ENCODE measurements at places on chromosomes 2 and 18.

DNA sequence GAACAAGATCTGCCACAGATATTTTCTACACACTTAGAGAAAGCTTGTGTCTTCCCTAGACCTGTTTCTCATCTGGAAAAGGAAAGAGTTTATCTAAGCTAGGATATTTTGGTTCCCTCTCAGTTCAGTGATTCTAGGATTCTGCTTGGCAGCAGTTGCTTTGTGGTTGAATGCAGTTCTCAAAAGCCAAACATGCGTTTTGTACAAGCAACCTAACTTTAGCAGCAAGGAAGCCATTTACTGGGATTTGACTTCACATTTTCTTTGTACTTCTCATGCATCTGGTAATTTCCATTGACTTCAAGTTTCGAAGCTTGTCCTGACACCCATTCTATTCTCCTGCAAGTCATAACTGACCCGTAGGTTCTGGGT lies 33.3 kb downstream of the VSNL1 start:
- no peak for DNase-seq

DNA sequence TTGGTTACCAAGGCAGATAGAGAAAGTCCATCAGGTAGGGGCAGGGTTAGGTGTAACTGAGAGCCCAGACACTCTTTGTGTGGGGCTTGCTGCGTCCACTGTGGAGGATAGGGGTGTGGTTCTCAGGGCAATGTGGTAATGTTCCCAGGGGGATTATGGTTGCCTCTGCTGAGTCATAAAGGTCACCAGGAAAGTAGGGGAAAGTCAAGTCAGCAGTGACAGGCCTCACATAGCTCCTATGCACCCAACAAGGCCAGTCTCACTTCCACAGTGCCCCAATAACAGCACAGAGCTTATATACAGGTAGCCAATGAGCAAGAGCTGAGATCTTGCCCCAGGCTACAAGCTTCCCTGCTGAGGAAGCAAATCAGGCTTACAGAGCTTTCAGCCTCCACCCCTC lies 1438.0 kb upstream of the ZEB2 start:
- DNase-seq, result no peak

DNA sequence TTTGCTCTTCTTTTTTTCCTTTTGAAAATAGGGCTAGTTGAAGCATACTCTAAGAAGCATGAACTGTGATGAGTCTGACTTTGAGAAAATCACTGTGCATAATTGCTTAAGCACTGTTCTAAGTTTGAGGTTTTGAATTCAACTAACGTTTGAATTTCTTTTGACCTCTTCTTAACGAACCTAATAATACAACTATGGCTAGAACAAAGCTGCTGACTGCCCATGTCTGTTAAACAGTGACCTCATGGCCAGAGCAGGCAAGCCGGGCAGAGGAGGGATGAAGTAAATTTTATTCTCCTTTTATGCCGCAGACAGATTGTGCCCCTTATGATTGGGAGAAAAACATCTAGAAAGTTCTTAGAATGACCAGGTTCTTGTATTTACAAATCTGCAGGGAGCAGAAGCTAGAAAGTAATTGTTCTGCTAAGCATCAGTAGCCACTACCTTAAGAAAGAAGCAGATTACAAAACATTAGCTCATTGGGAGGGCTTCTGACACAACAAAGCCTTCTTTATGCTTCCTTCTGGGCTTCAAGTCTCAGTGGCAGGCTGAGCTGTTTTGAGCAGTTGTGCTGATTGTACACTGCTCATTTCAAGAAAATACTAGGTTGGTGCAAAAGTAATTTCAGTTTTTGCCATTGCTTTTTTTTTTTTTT lies 97.8 kb upstream of the RASGRP3 start:
- no peak for DNase-seq

GRCh38 chr2:187002242-187002641 lies 153.3 kb upstream of the ZSWIM2 start:
- no peak for DNase-seq

DNA sequence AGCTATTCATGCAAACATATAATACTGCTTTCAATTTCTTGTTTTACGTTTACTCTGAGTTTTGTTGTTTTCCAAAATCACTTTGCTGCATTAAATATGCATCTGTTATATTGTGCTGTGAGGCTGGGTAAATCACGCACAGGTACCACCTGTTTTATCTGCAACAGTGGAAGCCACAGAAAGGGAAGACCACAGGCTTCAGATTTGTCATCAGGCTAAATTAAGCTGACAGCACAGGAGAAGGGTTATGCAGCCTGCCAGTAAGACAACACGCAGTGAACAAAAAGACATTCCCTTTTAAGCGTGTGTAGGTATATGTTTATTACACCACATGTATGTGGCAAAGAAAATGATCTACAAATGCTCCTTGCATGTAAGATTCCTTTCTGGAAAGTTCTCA lies 38.2 kb downstream of the ZNF516 start:
- no peak for DNase-seq

DNA sequence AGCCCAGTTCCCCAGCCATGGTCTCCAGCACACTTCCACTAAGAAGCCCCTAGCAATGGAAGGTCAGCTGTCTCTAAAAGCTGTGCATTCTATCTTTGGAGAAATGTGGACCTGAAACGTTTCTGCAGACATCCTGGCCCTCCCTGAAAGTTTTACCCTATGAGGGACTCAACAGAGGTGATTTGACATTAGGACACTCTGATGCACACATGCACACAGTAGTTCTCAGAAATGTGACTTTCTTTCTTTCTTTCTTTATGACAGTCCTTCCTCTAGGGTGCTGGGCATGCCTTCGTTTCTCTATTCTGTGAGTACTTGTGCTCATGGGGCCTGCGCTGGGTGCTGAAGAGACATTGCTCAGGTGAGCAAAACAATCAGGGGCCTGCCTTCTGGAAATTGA lies 857.3 kb downstream of the RNF144A start:
- no peak for DNase-seq

DNA sequence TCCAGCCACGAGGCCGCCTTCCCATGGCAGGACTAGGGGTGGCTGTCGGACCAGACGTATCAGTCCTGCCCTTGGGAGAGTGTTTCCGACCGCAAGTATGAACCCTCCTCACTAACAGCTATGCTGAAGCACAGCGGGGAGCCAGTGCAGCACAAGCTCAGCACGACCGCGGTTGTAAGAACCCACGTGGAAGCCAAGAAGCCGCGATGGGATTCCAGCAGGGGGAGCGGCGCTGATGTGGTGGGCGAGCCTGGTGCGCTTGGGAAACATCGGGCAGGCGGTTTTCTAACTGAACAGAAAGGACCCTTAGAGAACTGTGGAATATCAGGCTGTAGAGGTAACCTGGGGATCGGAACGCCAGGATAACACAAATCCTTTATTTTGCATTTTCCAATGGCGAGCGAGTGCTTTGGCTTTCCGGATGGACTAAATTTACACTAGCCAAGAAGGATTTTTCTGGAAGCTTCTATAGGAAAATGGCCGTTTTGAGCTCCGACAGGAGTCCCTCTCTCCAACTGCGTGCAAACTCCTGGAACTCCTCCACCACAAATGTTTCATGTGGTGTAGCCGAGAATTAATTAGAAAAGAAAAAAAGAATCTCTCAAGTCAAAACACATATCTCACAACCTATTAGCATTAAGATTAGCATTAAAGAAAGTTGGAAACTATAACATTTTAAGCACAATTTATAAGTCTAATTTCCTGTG lies 132.0 kb upstream of the MYCN start:
- DNase-seq, result no peak

GRCh38 chr2:164644036-164644700 lies 22.9 kb upstream of the GRB14 start:
- DNase-seq, result no peak

DNA sequence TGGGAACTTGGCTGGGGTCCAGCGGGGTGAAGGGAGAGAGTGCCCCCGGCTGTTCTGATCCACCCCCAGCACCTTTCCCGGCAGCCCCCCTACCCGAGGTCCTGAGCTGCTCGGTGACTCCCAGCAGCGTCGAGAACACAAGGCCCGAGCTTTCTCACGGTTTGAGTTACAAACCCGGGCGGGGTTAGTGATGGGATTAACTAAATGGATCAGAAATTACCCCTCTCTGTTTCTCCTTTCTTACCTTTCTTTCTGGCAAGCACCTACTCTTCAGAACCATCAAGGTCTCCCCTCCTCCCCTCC lies 139.4 kb upstream of the GPC1 start:
- no peak for DNase-seq

- no peak for DNase-seq
Observed at GRCh38 chr2:102117472-102117858, 25.1 kb upstream of the IL1R1 start.

DNA sequence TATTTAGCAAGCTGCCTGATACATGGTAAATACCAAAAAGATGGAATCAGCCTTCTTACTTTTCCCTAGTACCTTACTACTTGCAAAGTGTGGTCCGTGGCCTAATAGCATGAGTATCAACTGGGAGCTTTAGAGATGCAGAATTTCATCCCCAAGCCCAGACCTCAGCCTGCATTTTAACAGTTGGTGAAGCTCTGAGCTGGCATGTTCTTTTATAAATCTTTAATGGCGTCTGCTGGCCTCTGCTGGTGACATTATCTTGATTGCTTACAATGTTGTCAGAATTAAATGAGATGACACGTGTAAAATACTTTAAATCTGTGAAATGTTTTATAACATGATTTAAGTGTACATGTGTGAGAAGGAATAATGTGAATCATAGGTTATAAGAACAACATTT lies 115.1 kb upstream of the NOSTRIN start:
- DNase-seq, result no peak

- DNase-seq, result no peak
Observed at GRCh38 chr2:64905338-64906024, 83.7 kb upstream of the SLC1A4 start.

DNA sequence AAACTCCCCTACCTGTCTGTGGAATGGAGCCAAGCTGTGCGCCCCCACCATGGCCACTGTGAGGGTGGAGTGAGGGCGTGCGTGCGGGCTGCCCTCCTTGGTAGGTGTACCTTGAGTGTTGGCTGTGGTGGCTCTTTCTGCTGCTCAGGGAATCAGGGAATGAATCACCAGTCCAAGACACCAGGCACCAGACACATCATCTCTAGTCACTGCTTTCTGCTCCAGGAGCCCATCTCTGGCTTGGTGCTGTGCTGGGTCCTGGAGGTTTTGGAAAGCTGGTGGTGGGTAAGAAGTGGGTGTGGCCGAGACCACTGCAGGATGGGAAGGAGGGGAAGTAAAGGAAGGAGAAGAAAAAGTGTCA lies 209.9 kb downstream of the SEPTIN10 start:
- DNase-seq, result no peak

DNA sequence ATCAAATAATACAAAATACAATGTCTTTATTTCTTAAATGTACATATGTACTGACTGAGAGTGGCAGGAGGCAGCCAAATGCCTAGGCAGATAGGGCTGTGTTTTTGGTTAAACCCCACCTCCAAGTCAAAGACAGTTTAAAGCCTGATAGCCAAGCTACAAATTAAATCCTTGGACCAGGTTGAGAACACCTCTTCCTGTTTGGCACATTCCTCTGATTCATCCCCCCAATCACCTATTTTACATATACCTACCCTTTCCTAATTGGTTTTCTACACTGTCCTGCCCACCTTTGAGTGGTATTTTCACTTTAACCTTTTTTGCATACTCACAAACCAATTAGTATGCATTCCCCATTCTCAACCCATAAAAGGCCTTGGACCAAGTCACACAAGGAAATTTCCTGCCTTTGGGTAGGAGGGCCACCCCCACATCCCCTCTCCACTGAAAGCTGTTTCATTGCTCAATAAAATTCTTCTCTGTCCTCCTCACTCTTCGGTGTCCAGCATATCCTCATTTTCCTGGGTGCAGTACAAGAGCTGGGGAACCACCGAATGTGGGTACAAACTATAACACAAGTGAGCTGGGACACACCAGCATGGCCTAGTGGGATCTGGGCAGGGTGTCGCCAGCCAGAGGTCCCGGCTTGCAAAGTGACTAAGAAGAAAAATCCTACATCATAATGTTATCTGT lies 149.1 kb downstream of the UBE2E3 start:
- DNase-seq, result no peak

DNA sequence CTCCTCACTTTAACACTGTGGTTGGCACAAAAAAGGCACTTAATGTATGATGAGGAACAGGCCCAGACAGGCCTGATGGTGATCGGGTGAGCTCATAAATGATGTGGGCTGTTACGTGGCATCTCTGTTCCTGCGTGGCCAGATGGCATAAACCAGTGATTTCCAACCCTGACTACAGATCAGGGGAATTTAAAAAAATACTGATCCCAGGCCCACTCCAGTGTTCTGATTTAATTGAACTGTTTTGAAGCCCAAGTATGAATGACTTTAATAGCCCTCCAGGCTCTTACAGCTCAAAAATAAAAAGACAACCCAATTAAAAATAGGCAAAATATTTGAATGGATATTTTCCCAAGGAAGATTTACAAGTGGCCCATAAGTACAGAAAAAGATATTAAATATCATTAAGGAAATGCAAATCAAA lies 48.2 kb downstream of the LIPG start:
- no peak for DNase-seq

GRCh38 chr2:36528766-36529392 lies 69.1 kb downstream of the FEZ2 start:
- DNase-seq, result no peak

- no peak for DNase-seq
Observed at GRCh38 chr2:230184727-230185578, 34.8 kb downstream of the SP110 start.

DNA sequence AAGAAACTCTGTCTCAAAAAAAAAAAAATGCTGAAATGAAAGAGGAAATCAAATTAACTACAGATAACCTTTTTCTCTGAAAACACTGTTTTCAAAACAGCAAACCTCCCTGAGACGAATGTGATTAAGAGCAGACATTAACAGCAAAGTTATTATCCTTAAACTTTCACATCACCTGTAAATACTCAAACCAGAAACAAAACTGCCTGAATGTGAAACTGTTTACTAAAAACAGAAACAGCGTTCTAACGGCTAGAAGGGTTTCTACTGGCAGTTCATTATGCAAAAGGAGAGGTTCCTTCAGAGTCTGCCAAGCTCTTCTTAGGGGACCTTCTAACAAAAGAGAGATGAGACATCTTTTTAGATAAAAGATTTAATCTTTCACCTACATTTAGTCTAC lies 45.9 kb downstream of the PNO1 start:
- DNase-seq, result no peak

DNA sequence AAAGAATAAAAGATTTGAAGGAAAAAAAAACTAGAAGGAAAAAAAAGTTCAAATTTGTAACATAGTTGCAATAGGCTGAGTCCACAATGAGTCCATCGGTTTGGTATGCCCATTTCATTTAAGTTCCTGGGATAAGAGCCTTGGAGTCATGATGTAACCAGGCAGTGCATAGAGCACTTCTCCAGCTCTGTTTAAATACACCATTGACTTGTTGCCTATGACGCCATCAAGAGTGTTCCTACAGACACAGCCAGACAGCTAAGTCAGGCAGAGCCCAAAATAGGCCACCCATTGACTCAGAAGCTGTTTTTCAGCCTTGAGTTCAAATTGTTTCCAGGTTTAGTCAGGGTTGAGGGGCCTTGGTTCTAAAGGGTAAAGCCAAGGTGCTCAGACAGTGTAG lies 44.9 kb downstream of the SOCS6 start:
- DNase-seq, result no peak

GRCh38 chr2:167140767-167141166 lies 252.5 kb downstream of the XIRP2 start:
- DNase-seq, result no peak

GRCh38 chr2:3023531-3023930 lies 354.1 kb downstream of the EIPR1 start:
- DNase-seq, result no peak
